ENCODE measurements at places on chromosomes 3 and 15.

DNA sequence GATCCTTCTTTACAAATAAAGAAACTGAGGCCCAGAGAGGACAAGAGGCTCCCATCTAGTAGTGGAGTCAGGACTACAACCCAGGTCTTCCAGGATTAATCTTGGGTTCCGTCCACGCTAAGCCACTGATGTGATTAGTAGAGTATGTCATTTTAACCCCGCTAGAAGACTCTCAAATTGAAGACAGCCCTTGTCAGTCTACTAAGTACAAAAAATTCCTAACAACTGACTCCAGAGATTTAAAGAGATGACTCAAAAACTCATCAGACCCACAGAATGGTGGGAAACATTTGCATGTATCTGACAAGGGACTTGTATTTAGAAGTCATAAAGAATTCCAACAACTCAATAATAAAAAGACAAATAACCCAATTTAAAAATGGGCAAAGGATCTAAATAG lies 145.3 kb downstream of the CNTN3 start:
- DNase-seq: no peak

- DNase-seq: no peak
Measured at GRCh38 chr15:38019066-38019465, 84.6 kb downstream of the TMCO5A start.

GRCh38 chr15:56934269-56934668 lies 15.8 kb downstream of the TCF12 start:
- no peak for DNase-seq

DNA sequence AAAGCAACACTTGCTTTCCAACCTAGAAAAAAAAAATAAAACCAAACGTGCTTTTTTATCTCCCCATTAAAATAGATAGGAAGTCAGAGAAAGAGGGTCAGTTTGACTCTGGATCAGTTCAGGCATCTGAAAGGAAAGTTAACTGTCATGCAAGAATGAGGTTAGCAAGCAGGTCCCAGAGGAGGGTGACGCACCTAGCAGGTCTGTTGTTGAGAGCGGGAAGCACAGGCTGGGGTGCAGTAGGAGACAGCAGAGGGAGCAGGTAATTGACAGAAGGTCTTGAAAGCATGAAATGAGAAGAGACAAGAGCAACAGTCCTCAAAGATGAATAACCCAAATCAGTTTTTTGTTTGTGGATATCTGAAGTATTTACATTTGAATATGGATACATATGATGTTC lies 82.5 kb downstream of the ANO10 start:
- no peak for DNase-seq

DNA sequence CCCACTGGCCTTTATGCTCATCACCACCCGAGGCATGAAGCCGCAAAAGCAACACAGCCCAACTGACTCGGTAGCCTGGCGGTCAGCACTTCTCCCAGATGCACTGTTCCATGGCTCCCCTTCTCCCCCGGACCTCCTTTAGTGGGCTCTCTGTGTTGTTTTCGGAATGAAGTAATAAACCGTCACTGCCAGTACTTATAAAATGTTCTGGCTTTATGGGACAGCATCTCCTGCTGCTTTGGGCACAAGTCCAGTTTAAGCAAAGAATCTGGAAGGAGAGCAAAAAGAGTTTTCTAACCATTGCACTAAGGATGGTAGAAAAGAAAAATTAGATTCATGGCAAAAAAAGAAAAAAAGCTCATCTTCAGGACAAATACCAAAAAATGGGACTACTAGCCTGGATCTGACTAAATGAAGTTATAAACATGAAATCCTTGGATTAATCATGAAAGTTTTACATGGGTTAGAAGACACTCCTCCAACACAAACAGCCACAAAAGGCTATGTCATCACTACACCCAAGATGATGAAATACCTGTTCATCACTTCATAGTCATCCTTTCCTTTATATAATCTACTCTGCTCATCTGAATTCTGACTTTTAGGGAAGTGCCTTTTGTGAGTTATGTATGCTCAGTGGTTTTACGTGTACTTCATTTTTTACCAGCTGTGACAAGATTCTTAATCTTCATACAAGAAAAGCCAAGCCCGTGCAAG lies 89.5 kb upstream of the UBE2E2 start:
- no peak for DNase-seq

GRCh38 chr3:117844676-117845075 lies 1135.1 kb downstream of the TUSC7 start:
- DNase-seq: no peak

DNA sequence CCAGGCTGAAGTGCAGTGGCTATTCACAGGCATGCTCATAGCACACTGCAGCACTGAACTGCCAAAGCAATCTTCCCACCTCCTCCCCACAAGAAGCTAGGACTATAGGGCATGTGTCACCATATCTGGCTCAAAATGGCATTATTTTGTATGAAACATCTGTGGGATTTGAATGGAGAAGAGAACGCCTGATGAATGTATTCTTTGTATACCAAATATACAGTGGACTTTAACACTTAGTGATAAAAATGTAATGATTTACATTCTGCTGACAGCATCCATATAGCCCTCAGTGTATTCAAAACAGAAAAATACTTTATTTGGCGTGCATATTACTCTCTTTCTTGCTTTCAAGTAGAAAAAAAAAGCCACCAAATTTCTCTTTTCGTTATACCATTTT lies 257.8 kb downstream of the FOXP1 start:
- no peak for DNase-seq
